ENCODE measurements at places on chromosomes 3 and 15.

DNA sequence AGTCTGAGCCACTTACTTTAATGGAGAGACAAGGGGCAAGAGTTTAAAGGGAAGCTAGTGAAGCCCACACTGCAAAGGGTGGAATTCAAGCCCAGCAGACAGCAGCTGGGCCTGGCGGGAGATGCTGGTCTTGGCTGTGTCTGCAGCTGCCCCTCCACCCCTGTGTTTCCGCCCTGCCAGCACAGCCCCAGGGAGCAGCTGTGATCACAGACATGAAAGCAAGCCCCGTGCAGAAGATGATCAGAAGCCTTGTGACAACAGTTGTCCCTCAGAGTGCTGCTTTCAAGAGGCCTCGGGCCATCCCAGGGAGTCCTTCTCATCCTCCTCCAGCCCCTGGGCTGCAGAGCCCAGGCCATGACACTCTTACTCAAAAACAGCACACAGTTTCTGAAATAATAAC lies 24.1 kb upstream of the SLC6A1 start:
- H3K36me3 ChIP-seq, result no peaks in the 10 kb centered on the region
- no peak for ATAC-seq
- no peak overlapping the region for H3K4me3 ChIP-seq
- H3K4me1 ChIP-seq, result no peaks in the 10 kb centered on the region
- H3K27me3 ChIP-seq, result peaks cover 82% of the 10 kb centered on the region

DNA sequence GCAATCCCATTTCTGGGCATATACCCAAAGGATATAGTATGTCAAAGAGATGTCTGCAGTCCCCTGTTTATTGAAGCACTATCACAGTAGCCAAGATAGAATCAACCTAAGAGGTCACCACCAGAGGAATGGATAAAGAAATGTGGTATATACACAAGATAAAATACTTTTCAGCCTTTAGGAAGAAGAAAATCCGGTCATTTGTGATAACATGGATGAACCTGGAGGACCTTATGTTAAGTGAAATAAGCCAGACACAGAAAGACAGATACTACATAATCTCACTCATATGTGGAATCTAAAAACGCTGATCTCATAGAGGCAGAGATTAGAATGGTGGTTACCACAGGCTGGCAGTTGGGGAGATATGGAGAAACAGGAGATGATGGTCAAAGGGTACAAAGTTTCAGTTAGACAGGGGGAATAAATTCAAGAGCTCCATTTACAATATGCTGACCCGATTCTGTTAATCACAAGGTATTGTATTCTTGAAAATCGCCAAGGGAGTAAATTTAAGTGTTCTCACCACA lies 195.8 kb downstream of the MTHFS start:
- H3K4me1 ChIP-seq, result no peaks in the 10 kb centered on the region
- H3K27ac ChIP-seq, result no peak overlapping the region
- no peaks in the 10 kb centered on the region for H3K27me3 ChIP-seq
- no peaks in the 10 kb centered on the region for H3K36me3 ChIP-seq
- H3K4me3 ChIP-seq, result no peak overlapping the region

DNA sequence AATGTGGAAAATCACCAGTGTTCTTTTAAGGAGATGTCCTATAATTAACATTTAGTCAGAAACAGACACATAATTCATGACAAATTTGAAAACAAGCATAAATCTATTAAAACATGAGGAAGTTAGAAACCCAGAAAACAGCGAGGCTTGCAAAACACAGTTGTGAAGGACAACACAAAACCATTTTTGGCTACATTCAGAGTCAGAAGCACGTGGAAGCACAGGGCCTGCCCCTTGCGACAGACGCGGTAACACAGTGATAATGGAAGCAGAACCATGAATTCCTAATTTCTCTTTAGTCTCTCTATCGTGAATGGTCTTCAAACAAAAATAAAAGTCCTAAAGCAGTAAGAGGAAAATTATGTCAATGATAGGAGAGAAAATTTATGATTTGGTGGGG lies 12.2 kb downstream of the NCEH1 start:
- no peak for ATAC-seq
- no peak overlapping the region for H3K27ac ChIP-seq

DNA sequence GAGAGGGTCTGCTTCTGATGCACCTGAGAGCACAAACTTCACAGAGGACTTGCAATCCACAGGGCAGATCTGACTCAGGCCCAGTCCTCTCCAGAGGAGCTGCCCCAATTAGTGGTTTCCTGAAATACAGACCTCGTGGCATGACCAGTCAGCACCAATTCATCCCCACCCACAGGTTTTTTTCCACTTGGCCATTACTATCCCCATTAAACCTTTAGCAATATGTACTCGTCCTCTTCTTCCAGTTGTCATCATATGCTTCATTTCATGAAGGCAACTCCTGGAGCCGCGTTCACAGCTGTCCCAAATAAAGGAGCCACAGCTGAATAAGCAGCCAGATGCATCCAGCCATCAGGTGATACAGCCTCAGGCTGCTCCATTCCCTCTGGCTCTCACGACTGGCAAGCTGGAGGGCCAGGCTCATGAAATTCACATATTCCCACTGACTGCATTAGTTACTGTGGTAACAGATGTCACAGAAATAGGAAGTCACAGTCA lies 163.1 kb downstream of the FMN1 start:
- no peak overlapping the region for H3K4me3 ChIP-seq
- no peaks in the 10 kb centered on the region for H3K27me3 ChIP-seq
- no peak overlapping the region for H3K27ac ChIP-seq
- H3K4me1 ChIP-seq, result no peaks in the 10 kb centered on the region

GRCh38 chr3:128262457-128262856 lies 109.2 kb downstream of the EEFSEC start:
- H3K27ac ChIP-seq, result no peak overlapping the region
- no peaks in the 10 kb centered on the region for H3K4me1 ChIP-seq
- H3K27me3 ChIP-seq, result no peaks in the 10 kb centered on the region
- no peak for ATAC-seq
- no peak overlapping the region for H3K4me3 ChIP-seq

- no peaks in the 10 kb centered on the region for H3K4me1 ChIP-seq
- ATAC-seq, result no peak
- no peaks in the 10 kb centered on the region for H3K36me3 ChIP-seq
- no peaks in the 10 kb centered on the region for H3K27me3 ChIP-seq
- H3K27ac ChIP-seq, result no peak overlapping the region
Observed at GRCh38 chr3:143726727-143727126, 121.5 kb downstream of the SLC9A9 start.

DNA sequence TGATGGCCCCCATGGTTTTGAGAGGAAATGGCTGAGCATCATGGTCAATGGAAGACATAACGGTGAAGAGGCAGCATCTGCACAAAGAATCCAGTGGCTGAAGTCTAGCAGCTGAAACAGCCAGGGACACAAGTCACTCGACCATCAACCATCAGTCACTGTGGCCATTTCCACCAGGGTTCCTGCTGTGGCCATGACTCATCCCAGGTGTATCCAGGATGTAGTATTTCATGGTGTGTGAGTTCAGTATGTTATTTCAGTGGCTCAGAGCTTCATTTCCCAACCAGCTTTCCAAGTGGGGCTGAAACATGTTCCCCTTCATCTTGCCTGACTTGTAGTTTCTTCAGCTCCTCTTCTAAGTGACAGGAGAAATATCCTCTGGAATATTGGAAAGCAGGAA lies 47.8 kb upstream of the WNT5A start:
- H3K36me3 ChIP-seq, result no peaks in the 10 kb centered on the region
- no peaks in the 10 kb centered on the region for H3K27me3 ChIP-seq
- H3K4me1 ChIP-seq, result no peaks in the 10 kb centered on the region
- H3K27ac ChIP-seq, result no peak overlapping the region
- no peak overlapping the region for H3K4me3 ChIP-seq

GRCh38 chr3:110243081-110243480 lies 828.5 kb upstream of the NECTIN3 start:
- no peaks in the 10 kb centered on the region for H3K36me3 ChIP-seq
- no peak overlapping the region for H3K27ac ChIP-seq
- H3K4me3 ChIP-seq, result no peak overlapping the region
- no peaks in the 10 kb centered on the region for H3K27me3 ChIP-seq
- ATAC-seq, result no peak

- H3K4me3 ChIP-seq, result no peak overlapping the region
- H3K36me3 ChIP-seq, result no peaks in the 10 kb centered on the region
- no peaks in the 10 kb centered on the region for H3K4me1 ChIP-seq
- no peaks in the 10 kb centered on the region for H3K27me3 ChIP-seq
- peak; percentile 25 for ATAC-seq
Observed at GRCh38 chr3:86785386-86785785, 205.6 kb downstream of the VGLL3 start.

DNA sequence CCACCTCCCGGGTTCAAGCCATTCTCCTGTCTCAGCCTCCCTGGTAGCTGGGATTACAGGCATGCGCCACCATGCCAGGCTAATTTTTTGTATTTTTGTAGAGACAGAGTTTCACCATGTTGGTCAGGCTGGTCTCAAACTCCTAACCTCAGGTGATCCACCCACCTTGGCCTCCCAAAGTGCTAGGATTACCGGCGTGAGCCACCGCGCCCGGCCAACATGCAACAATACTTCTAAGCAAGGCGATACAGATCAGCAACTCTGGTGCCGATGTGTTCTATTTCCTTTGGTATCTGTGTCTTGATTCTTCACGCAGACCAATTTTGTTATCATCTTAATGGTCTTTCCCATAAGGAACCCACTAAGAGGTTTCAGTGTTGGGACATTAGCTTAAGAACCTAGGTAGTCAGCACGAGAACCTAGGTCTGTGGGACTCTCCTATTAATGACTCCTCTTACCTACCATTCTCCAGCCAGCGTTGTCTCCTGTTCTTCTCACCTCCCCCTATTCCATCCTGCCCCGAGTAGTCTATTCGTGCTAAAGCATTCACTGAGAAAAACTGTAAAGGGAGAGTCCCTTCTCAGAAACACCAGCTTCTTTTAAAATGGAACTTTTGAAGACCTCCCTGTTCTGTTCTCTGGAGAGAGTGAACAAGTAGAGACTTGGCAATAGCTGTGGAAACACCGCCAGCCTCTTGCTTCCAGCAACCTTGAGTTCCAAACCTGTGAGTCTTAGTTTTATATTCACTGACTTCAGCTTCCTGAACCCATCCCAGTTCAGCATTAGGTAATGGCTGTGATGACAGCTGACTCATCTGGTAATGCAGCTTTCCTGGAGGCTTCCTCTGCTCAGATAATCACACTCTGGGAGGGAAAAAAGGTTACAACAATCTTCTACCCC lies 61.2 kb downstream of the TSC22D2 start:
- H3K36me3 ChIP-seq, result no peaks in the 10 kb centered on the region
- H3K4me1 ChIP-seq, result no peaks in the 10 kb centered on the region
- peak overlapping the region; percentile 59 for H3K27ac ChIP-seq

- ATAC-seq, result no peak
- peaks cover 13% of the 10 kb centered on the region for H3K27me3 ChIP-seq
- no peak overlapping the region for H3K27ac ChIP-seq
- H3K36me3 ChIP-seq, result no peaks in the 10 kb centered on the region
Observed at GRCh38 chr3:127253491-127253890, 34.4 kb downstream of the PRR20G start.

DNA sequence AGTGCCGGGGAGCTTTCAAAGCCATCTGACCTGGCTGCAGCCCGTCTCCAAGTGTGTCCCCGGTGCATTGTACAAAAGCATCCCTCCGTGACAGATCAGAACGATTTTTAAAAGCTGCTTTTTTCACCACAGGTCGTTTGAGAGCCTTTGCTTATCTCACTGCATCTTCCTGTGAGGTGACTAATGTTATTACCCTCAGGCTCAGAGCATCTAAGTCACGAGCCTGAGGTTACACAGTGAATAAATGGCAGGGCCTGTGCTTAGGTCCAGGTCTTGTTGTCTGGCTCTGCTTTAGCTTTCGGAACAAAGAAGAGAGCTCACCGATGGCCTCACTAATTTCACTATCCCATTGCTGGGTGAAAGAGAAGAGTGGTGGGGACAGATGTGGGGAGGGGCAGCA lies 83.3 kb downstream of the SEC22A start:
- no peak for ATAC-seq
- H3K27me3 ChIP-seq, result no peaks in the 10 kb centered on the region
- H3K27ac ChIP-seq, result peak overlapping the region; percentile 11
- H3K36me3 ChIP-seq, result peaks cover 95% of the 10 kb centered on the region

DNA sequence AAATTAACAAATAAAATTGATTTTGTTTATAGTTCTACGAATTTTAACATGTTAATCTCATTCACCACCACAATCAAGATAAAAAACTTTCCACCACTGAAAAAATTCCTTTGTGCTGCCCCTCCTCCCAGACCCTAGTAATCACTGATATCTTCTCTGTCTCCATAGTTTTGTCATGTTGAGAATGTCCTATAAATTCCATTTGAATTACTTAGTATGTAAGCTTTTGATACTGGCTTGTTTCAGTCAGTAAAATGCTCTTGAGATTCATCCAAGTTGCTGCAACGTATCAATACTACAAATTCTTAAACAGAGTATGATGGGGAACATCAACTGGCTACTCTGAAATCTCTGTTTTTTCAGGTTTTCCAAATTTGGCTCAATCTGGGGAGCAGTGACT lies 129.6 kb downstream of the CTNNB1 start:
- no peaks in the 10 kb centered on the region for H3K36me3 ChIP-seq
- H3K4me1 ChIP-seq, result no peaks in the 10 kb centered on the region
- no peaks in the 10 kb centered on the region for H3K27me3 ChIP-seq
- no peak overlapping the region for H3K27ac ChIP-seq
- H3K4me3 ChIP-seq, result no peak overlapping the region

- H3K27ac ChIP-seq, result no peak overlapping the region
- H3K4me1 ChIP-seq, result peaks cover 6% of the 10 kb centered on the region
- no peaks in the 10 kb centered on the region for H3K27me3 ChIP-seq
- ATAC-seq, result no peak
- no peaks in the 10 kb centered on the region for H3K36me3 ChIP-seq
Observed at GRCh38 chr3:193978486-193978885, 157.5 kb upstream of the HES1 start.

- H3K4me3 ChIP-seq, result no peak overlapping the region
- no peaks in the 10 kb centered on the region for H3K4me1 ChIP-seq
- ATAC-seq, result no peak
- no peaks in the 10 kb centered on the region for H3K36me3 ChIP-seq
Observed at GRCh38 chr3:56860351-56860750, 58.6 kb upstream of the ARHGEF3 start.

GRCh38 chr3:11136116-11136515 lies 18.2 kb upstream of the HRH1 start:
- no peak overlapping the region for H3K4me3 ChIP-seq
- H3K27ac ChIP-seq, result no peak overlapping the region
- H3K27me3 ChIP-seq, result no peaks in the 10 kb centered on the region

DNA sequence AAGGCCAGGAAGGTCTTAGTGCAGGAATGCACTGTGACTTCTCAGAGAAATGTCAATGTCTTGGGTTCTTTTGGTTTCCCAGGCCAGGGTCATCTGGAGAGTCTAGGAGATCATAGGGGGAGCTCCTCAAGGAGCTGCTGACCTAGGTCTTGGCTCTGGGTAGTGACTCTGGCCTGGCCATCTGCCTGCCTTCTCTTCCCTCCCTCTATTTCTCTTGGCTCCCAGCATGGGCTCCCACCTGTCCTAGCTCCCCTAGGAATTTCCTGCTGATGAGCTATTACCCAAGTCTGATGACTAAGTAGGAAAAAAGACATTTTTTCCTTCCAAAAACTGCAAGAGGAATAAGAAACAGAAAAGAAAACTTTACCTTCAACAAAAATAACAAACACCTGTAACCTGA lies 57.4 kb downstream of the BSN start:
- H3K4me3 ChIP-seq, result no peak overlapping the region
- no peaks in the 10 kb centered on the region for H3K36me3 ChIP-seq
- no peak for ATAC-seq
- H3K27ac ChIP-seq, result no peak overlapping the region
- no peaks in the 10 kb centered on the region for H3K4me1 ChIP-seq

GRCh38 chr3:176964661-176965060 lies 232.6 kb downstream of the TBL1XR1 start:
- H3K4me3 ChIP-seq, result no peak overlapping the region
- H3K27ac ChIP-seq, result no peak overlapping the region
- H3K27me3 ChIP-seq, result no peaks in the 10 kb centered on the region
- ATAC-seq, result no peak
- no peaks in the 10 kb centered on the region for H3K4me1 ChIP-seq
